Stimulated activated CD8-positive, alpha-beta memory T cell treated with anti-CD3 and anti-CD28 coated beads, Interleukin-4, amount 100 ng/mL, for 4 hours (primary cell): ENCODE measurements at places on chromosomes 12 and 14.

- DNase-seq = no peak
Measured at GRCh38 chr14:36646664-36647416, 14.8 kb upstream of the PAX9 start.

- no peak for DNase-seq
Measured at GRCh38 chr14:64915797-64916196, 1.5 kb downstream of the CHURC1 start.

DNA sequence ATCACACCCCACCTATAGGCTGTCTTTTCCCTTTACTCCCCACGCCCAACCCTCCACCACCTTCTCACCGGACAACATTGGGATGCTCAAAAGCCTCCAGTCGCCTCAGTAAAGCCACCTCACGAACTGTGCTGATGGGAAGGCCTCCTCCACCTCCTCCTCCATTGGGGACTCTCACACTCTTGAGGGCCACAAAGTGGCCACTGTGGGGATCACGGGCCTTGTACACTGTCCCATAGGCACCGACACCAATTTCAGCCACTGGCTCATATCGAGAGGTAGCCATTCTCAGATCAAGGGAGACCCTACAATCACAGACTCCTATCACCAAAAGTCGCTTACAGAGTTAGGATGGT lies 700 bp downstream of the CDK4 start:
- DNase-seq = no peak

- DNase-seq = no peak
Measured at GRCh38 chr12:113409462-113410124, 5.9 kb upstream of the SDS start.

DNA sequence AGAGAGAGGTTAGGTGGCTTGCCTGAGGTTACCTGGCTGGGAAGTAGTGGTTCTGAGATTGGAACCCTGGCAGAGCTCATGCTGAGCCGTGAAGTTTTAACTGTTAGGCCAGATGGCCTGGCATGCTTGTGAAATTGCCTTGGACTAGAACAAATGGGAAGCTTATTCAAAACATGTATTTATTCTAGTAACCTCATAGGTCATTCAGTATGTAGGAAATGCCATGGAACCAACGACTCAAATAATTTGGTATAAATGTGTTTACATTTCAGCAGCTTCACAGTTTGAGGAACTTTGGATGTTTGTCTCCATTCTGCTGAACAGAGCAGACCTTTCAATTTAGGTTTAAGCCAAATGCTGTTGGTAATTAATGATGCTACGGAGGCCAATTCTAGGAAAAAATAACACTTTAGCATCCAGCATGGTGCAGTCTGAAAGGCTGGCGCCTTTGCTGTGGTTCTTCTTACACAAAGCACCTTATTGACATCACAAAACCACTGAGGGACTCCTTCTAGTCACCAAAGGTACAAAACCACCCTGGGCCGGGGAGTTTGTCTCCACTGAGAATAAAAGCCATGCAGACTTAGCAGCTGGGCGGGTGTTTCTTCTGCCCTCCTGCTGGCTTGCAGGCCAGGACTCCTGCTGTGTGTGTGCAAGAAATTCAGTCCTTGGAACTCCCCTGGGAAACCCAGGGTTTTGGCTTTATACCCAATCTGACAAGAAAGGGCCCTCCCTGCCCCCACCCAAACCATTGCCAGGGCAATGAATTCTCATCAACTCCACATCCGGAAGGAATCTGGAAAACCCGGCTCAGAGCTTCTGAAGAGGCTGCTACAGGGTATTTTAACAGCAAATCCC lies 64.2 kb downstream of the ELK3 start:
- no peak for DNase-seq

GRCh38 chr14:21071225-21072030 lies 1.3 kb downstream of the ARHGEF40 start:
- no peak for DNase-seq

GRCh38 chr12:1544996-1545700 lies 49.2 kb downstream of the FBXL14 start:
- DNase-seq = no peak

DNA sequence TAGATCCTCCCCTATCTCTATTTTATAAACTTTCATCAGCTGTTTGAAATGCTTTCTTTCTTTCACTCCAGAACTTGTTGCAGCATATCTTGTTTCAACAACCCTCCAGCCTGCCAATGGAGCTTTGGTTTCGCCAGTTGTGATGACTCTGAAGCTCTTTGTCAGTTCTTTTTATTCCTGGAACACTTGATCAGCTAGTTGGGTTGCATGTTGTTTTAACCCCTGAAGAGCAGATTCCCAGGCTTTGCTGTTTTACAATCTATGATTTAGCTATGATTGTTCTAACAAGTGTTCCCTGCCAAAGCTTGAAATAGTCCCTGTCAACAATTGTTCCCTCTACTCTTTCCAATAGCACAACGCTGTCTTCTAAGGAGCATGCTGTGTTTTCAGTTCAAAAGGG lies 50.6 kb upstream of the FUT8 start:
- no peak for DNase-seq

- no peak for DNase-seq
Measured at GRCh38 chr12:94100211-94100627, 48.2 kb upstream of the PLXNC1 start.

GRCh38 chr12:101889211-101889752 lies 11.9 kb downstream of the DRAM1 start:
- no peak for DNase-seq

- DNase-seq = no peak
Measured at GRCh38 chr12:97984974-97985580, 522.5 kb downstream of the RMST start.

DNA sequence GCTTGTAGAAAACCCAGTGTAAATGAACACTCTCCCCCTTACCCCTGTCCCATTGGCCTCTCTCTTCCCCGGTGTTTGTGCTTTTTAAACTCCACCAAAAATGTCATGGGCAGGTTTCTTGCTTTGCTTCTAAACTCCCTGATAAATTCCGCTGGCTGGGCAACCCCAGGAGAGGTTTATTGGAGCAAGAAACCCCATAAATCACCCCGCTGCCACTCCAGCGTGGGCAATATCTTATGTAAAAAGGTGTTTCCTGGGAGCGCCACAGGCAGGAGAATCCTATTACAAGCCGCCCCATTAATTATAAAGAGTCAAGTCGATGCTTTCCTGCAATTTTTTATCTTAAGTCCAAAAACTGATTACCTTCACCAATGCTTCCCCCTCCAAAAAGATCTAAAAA lies 22.8 kb downstream of the LHX5 start:
- DNase-seq = no peak

GRCh38 chr14:98120831-98121464 lies 1151.0 kb downstream of the BCL11B start:
- no peak for DNase-seq

- DNase-seq = no peak
Measured at GRCh38 chr14:67643713-67644112, 24.0 kb downstream of the ARG2 start.

DNA sequence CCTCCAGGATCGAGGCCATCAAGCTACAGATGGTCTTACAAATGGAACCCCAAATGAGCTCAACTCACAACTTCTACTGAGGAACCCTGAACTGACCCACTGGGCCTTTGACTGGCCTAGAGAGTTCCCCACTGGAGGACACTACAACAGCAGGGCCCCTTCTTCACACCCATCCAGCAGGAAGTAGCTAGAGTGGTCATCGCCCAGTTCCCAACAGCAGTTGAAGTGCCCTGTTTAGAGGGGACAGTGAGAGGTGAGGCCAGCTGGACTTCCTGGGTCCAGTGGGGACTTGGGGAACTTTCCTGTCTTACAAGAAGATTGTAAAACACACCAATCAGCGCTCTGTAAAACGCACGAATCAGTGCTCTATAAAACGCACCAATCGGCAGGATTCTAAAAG lies 247.9 kb upstream of the BTG1 start:
- DNase-seq = no peak

DNA sequence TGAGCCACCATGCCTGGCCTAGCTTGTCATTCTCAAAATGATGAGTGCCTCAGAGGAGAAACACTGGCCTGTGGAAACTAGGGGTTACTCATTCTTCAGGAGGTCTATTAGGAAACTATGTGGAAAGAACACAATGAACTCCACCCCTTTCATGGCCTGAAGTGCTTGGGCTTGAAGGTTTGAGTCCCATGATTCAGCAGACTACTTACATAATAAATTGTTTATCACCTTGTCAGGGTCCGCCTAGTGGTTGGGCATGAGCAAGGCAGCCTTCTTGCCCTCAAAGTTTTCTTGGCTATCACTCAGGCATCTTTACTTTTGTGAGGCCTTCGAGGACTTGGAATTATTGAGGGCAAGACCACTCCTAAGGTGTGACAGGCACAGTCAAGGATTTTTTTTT lies 251.2 kb downstream of the ACSS3 start:
- no peak for DNase-seq

- no peak for DNase-seq
Measured at GRCh38 chr14:99612071-99612737, 8.2 kb upstream of the CCDC85C start.

- DNase-seq = no peak
Measured at GRCh38 chr12:15346488-15346887, 24.2 kb downstream of the PTPRO start.

DNA sequence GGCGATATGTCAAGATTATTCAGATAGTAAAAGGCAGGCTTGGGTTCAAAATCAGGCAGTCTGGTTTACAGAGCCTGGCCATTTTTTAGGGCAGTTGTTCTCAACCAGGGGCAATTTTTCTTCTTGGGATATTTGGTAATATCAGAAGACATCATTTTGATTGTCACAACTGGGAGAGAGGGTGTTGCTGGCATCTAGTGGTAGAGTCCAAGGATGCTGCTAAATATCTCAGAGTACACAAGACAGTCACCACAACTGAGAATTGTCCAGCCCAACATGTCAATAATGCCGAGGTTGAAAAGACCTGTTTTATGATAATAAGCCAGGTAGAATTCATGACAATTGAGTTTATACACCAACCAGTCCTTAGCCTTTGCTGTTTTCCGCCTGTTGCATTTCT lies 733.9 kb downstream of the NRXN3 start:
- DNase-seq = no peak

GRCh38 chr14:100372357-100373048 lies 49.4 kb downstream of the SLC25A47 start:
- DNase-seq = no peak

DNA sequence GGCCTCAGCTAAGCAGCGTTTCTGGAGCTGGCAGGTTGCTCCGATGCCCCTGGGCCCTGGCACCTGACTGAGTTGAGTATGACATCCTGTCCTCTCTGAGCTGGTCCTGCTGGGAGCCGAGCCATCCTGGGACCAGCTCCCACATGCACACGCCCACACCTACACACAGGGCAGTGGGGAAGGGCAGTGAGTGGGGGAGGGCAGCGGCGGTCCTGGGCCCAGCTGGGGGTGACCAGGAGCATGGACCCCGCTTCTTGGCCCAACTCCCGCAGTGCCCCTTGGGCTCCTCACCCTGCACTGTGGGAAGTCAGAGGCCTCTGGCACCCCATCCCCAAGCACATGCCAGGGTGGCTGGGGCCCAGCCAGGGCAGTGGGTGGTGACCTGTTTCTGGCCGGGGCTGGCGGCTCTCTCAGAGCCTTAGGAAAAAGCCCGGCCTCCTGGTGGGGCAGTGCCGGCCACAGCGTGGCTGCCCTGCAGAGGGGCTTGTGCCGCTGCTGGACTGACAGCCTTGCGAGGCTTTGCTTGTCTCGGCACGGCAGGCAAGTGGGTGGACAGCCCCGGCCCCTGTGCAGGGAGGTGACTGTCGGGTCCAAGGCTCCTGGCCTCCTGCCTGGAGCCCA lies 5.9 kb upstream of the CRIP2 start:
- no peak for DNase-seq

DNA sequence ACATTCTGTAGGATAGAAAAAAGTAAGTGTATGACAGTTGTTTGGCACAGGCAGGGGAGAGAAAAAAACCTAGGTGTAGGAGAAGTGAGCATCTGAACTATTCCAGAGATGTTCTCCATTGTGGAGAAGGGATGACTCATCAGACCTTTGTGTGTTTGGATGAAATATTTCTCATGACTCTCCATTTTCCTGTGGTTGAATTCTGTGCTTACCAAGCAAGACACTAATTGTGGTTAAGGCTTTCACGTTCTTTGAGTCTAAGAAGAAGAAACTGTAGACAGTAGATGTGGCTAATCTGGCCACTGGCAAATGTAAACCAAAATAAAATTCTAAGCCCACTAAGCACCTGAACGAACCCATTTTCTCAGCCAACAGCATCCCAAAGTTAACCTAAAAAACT lies 107.9 kb upstream of the GZMB start:
- DNase-seq = no peak

DNA sequence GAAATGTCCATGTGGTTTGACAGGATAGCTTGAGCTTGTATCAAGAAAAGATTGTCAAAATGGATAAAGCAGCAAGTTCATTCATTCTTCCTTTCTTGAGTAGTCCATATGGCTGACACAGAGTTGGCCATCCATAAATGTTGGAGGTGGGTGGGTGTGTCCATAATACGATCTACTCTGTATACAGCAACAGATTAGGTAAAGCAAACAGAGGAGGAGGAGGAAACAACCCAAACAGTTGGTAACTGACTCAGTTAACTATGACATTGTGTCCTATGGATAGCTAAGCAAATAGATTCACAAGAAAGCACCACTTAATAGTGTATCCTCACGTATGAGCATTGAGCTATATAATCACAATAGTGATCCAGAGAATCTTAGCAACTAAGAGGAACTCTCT lies 144.0 kb downstream of the EGLN3 start:
- DNase-seq = no peak

DNA sequence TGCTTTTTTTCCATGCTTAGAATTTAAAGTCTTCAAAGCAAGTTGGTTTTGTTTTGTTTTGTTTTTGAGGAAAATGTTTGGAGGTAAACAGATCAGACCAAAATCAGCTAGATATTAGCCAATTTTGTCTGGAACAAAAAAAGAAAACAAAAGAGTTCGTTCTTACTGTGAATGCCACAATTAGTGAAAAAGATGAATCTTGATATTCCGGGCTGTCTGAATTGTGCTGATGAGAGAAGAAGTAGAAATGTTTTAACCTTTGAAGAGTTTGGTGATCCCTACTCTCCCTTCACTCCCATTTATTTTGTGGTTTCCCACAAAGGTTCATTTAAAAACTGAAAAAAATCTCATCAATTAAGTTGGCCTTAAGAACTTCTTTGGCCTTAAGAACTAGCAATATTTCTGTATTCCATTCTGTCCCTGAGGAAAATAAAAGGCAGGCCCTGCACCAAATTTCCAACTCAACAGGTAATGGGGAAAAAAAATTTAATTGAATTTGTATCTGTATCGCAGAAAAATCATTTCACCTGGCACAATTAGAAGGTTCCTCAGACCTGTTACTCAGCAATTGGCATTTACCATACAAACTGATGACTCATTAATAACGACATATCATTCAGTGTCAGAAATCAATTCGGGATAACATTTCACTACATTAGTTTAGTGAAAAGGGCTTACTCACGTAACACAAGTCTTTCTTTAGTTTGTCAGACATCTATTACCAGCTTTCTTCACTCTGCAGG lies 562 bp upstream of the GLIPR1L2 start:
- DNase-seq = no peak
